ENCODE measurements at places on chromosomes 6 and 20.

- DNase-seq = no peak
Observed at GRCh38 chr6:20954315-20954714, 420.1 kb downstream of the CDKAL1 start.

GRCh38 chr6:71886184-71887005 lies at the start of gene RIMS1:
RIMS1 (plus strand) TSS chr6:71886550; CDS start chr6:71887024, 474 bp downstream.
- DNase-seq = no peak

GRCh38 chr6:36724514-36725390 lies 27.1 kb downstream of the RAB44 start:
- peak; percentile 49 for DNase-seq

GRCh38 chr6:159778542-159779103 lies 10.8 kb downstream of the TCP1 start:
- no peak for DNase-seq

DNA sequence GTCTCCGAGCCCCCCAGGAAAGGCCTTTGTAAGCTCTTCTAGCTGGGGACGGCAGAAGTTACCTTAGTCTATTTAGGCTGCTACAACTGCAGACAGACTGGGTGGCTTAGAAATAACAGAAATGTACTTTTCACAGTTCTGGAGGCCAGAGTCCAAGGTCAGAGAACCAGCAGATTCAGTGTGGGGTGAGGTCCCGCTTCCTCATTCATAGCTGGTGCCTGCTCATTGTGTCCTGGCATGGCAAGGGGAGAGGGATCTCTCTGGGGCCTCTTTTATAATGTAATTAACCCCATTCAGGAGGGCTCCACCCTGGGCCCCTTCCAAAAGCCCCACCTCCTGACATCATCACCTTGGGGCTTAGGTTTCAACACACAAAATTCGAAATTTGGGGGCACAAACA lies 315.1 kb downstream of the CDH4 start:
- DNase-seq = no peak

- DNase-seq = peak; percentile 43
Observed at GRCh38 chr20:35200267-35200666, 26.2 kb upstream of the MMP24 start.

GRCh38 chr6:34598712-34599111 lies 42.6 kb upstream of the SPDEF start:
- no peak for DNase-seq

GRCh38 chr6:54238396-54238795 lies 69.8 kb upstream of the TINAG start:
- DNase-seq = no peak

DNA sequence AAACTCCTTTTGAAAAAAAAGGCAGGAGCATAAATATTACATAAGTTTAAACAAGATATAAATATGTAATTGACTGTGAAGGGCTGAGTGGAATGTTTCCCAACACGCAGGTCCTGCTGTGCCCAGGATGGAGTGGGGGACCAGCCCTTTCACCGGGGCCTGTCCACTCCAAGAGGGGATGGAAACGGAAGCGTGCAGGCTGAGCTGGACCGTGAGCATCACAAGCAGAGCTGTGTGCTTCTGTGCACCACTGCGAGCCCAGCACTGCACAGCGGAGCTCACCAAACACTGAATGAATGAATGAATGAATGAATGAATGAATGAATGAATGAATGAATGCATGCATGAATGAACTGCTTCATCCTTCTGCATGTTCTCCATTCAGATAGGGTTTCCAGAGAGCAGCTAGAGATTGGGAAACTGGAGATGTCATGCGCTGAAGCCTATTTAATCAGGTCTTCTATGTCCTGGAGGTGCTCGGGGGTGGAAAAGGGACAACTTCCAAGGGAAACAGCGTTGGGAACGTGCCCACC lies 157.7 kb downstream of the ANKRD60 start:
- no peak for DNase-seq

DNA sequence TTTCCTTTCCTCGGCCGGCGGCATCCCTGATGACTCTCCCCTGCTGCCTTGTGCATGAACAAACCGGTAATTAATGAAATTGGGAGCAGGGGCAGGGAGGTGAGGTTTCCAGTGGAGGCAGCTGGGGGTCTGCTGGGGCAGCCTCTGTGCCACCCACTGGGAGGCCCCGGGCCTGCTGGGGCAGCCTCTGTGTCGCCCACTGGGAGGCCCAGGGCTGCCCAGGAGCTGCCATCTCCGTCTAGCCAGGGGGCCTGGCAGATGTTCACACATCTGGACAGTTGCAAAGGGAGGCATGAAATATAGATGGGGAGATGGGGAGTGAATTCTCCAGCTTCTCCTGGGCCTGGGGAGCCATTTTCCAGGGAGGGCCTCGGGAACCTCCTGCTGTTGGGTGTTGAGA lies 33.8 kb downstream of the TOX2 start:
- no peak for DNase-seq

DNA sequence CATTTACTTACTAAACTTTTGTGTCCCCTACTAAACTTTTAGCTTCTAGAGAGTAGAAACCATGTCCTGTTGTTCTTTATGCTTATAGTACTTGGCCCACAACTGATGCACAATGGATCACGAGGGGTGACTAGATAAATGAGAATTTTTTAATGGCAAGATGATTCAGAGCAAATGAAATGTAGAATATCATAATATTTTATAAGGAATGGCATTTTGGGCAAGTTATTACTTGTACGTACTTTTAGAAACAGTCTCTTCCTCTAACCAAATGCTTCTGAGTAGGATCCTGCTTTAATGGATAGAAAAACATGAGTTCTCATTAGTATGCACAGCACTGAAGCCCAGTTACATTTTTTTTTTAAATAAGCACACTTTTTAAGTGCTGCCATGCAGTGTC lies 336.3 kb downstream of the NRN1 start:
- DNase-seq = no peak

DNA sequence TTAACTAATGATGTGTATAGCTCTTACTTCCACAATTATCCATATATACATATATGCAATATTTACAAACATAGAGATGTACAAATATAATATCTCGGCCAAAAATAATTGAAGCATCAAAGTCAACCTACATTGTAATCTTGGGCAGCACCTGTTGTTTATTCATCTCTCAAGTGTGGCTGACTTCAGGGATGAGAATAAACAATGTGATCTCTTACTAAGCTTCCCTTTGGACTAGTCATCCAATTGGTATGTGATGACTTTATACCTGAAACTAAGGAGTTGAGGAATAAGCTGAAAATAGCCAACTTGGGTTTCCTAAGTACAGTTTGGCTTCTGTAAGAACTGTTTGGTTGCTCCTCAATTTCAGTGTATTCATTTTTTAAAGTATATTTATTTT lies 256.6 kb downstream of the KHDC1L start:
- DNase-seq = peak; percentile 90

- DNase-seq = no peak
Observed at GRCh38 chr20:47221036-47221625, 135.4 kb downstream of the ZMYND8 start.

GRCh38 chr6:35967076-35967774 lies 46.3 kb upstream of the SRPK1 start:
- DNase-seq = no peak

GRCh38 chr6:71414486-71414885 lies 125.9 kb downstream of the OGFRL1 start:
- no peak for DNase-seq

All from PC-9 (cell line).